Trophoblast cell (in vitro differentiated cells and primary cell): ENCODE measurements at places on chromosomes 6 and 20.

GRCh38 chr6:135789375-135790050, 62.0 kb upstream of the PDE7B start:
- DNase-seq, result no peak

DNA sequence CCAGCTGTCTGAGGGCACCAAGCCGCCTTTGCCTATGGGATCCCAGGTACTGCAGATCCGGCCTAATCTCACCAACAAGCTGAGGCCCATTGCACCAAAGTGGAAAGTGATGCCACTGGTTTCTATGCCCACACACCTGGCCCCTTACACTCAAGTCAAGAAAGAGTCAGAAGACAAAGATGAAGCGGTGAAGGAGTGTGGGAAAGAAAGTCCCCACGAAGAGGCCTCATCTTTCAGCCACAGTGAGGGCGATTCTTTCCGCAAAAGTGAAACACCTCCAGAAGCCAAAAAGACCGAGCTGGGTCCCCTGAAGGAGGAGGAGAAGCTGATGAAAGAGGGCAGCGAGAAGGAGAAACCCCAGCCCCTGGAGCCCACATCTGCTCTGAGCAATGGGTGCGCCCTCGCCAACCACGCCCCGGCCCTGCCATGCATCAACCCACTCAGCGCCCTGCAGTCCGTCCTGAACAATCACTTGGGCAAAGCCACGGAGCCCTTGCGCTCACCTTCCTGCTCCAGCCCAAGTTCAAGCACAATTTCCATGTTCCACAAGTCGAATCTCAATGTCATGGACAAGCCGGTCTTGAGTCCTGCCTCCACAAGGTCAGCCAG, 283.0 kb downstream of the TSHZ2 start:
- no peak for DNase-seq

DNA sequence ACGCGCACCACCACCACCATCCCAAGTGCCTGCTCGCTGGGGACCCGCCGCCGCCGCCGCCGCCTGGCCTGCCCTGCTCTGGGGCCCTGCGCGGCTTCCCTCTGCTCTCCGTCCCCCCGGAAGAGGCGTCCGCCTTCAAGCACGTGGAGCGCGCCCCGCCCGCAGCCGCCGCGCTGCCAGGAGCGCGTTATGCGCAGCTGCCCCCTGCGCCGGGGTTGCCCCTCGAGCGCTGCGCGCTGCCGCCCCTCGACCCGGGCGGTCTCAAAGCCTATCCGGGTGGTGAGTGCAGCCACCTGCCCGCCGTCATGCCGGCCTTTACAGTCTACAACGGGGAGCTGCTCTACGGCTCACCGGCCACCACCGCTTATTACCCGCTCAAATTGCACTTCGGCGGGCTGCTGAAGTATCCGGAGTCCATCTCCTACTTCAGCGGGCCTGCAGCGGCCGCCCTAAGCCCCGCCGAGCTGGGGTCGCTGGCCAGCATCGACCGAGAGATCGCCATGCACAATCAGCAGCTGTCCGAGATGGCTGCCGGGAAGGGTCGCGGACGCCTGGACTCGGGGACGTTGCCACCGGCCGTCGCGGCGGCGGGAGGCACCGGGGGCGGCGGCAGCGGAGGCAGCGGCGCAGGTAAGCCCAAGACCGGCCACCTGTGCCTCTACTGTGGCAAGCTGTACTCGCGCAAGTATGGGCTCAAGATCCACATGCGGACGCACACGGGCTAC, 7.2 kb downstream of the PRDM13 start:
- DNase-seq, result no peak

DNA sequence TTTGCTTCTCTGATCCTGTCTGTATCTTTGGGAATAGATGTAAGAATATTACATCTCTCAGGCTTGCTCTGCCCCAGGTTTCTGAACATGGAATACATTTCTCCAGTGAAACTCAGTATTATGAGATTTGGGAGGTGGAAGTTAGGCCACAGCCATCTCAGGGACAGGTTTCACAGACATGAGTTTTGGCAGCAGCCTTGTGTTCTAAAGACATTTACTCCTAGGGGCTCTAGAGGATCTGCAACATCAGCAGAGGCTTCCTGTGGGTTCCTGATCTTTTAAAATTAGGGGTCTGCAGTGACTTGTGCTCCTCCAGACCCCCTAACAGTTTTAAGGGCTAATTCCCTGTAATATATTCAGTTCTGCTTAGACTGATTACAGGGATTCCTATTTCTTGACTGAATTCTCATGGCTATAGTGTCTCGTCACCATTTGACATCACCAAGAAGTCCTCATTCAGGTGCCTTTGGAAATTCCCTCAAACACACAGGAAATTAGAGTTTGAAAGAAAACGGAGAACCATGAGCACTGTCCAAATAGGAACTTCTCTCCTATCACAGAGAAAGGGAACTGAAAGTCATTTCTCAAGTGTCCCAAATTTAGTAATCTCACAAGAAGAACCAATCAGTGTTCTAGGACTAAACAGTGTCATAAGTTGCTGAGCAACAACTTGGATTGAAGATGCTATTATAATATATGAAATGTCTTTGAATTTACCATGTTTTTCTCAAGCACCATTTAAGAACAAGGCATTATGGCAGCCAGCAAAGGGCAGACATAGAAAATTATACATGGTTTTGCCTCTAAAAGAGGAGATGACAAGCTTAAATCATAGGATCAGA, 2.5 kb upstream of the HLA-DRA start:
- no peak for DNase-seq

DNA sequence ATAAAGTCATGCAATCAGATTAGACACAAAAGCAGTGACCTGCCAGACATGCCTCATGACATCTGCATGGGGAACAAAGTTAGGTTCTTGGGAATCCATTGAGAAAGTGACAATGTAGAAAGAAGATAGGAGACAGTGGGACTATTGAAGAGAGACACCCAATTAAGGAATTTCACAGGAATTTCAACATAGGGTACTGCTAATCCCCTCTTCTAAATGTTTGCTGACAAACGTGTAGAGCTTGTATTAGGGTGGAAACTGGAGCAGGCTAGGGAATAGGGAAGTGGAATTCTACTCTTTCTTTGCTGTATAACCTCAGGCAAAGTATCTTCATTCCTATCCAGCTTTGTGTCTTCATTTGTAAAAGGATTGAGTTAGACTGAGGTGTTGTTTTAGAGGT, 409.4 kb upstream of the SASH1 start:
- no peak for DNase-seq

- DNase-seq, result peak; percentile 75
These were observed 218.2 kb downstream of the BMP7 start for GRCh38 chr20:57048027-57048869.

DNA sequence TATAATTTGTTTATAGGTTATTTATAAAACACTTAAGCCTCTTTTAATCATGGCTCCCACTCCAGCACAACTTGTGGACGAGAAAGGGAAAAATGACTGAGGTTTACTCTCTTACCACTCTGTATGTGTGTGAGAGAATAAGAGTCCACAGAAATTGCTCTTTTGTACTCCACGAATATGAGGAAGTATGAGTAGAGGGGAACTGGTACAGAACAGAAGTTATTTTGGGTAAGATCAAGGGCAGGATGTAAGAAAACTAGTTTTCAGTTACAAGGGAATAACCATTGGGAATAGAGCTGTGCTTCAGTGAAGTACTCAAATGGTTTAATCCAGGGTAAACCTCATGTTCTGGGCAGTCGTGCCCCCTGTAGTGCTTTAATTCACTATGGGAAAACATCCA, 72.6 kb downstream of the REV3L start:
- DNase-seq, result no peak

DNA sequence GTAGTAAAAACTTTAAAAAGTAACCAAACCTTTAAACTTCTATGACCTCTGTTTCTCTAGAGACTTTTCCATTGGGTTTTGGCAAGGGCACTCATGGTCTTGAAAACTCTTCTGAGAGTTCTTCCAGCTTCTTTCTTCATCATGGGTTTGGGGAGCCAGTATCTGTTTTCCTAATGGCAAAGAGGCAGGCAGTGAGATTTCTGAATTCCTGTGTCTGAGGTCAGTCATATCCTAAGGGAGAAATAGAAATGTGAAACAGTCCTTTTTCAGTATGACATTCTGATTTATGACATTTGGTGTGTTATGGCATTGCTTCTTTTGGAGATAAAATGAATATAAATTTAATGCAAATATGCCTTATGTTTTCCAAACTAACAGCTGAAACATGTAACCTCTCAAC, 518.5 kb upstream of the MARCKS start:
- no peak for DNase-seq

- DNase-seq, result no peak
These were observed 11.3 kb downstream of the RAMACL start for GRCh38 chr6:166575205-166575604.

- no peak for DNase-seq
These were observed 108.4 kb upstream of the ESR1 start for GRCh38 chr6:151698931-151699700.

DNA sequence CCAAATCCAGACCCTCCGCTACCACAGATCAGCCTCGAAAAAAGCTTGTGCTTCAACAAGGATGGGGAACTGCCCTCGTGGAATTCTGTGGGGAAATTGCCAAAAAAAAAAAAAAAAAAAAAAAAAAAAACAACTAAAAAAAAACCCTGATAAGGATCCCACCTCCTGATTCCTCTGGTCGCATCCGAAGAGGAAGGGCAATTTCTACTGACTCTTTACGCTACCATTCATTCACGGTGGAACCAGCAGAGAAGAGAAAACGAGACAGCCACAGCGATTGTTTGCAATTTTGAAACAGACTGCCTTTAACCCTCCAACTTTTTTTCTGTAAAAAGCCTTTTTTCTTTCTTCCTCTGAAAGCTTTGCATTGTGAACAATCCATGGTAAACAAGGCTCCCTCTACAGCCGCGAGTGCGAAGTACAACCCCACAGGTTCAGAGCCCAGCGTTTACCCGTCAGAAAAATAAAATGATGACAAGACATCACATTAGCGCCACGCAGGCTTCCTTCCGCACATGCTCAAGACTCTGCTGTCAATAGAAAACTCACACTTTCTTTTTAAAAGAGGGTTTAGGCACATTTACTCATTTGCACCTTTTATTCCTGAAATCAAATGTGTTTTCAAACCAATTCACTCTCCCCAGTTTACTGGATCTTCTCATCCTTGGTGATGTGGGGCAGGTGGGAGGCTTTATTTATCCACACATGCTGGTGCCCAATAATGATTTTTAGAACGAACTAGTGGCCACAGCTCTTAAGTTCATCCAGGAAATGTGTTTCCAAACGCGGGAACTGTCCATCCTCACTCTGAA, 100.0 kb downstream of the NOL4L start:
- DNase-seq, result peak; percentile 64
